ENCODE measurements at places on chromosomes 6 and 20.

GRCh38 chr20:19506021-19506420 is 252.0 kb upstream of the RIN2 start:
- DNase-seq, result no peak

GRCh38 chr6:136038531-136038930 is 187.0 kb downstream of the PDE7B start:
- no peak for DNase-seq

GRCh38 chr6:33877982-33878535 is 74.3 kb upstream of the MLN start:
- DNase-seq, result no peak

DNA sequence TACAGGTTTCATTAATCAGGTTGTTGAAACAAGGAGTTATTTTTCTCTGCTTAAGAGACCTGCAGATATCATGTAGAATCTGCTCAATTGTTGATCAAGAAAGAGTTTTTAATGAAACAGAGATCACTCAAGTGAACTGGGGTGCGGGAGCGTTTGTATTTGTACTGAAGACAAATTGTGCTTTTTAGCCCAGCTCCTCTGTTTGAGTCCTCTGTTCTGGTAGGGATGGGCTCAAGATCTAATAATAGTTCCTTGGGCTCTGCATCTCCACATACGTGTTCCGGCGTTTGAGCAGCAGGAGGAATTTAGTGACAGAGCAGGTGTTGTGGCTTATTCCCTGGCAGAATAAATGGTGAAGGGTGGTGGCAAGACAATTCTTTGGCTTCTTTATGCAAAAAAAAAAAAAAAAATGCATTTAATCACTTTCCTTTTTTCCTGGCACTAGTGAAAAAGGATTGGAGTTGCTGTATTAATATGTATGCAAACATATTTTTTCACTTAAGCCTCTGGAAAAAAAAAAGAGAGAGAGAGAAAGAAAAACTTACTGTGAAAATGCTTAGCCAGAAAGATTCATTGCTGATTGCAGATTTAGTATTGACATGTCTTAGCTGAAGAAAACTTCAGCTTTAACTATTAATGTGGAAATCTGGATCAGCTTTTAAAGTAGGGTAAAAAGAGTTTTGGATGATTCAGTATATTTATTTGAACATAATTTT is 4.0 kb downstream of the CITED2 start:
- DNase-seq, result no peak

- peak; percentile 85 for DNase-seq
Observed at GRCh38 chr6:28880894-28881780, 42.6 kb downstream of the TRIM27 start.

GRCh38 chr6:44708208-44708607 is 320.7 kb downstream of the CDC5L start:
- DNase-seq, result no peak

DNA sequence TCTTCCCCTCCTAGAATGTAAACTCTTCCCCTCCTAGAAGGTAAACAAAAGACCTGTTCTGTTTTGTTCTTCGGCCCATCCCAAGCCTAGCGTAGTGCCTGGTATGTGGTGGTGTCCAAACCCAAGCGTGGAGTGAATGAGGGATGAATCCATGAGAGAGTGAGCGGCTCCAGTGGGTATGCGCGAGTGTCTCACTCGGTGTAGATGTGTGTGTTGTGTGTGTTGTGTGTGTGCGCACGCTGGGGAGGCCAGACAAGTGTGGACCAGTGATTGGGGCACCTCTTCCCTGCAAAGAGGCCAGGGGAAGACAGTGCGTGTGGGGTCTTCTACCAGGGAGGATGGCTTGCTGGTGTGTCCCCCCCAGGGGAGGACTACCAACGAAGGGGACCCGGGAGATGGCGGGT is 392 bp upstream of the SLC2A10 start:
- no peak for DNase-seq

- no peak for DNase-seq
Observed at GRCh38 chr6:10151144-10151915, 263.5 kb downstream of the TFAP2A start.

DNA sequence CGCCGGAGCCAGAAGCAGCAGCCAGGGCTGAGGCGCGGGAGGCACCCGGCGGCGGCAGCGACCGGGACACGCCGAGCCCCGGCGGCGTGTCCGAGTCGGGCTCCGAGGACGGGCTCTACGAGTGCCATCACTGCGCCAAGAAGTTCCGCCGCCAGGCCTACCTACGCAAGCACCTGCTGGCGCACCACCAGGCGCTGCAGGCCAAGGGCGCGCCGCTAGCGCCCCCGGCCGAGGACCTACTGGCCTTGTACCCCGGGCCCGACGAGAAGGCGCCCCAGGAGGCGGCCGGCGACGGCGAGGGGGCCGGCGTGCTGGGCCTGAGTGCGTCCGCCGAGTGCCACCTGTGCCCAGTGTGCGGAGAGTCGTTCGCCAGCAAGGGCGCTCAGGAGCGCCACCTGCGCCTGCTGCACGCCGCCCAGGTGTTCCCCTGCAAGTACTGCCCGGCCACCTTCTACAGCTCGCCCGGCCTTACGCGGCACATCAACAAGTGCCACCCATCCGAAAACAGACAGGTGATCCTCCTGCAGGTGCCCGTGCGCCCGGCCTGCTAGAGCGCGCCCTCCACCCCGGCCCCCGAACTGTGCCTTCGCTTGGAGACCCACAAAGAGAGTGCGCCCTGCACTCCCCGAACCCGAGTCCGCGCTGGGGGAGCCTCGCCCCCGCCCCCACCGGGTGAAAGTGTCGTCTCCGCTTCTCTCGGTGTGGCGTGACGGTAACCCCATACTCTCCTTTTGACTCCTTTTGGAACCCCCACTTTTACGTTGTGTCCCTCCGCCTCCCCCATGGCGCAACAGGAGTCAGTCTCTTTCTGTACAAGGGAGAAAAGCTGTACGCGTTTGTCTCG is 1.6 kb downstream of the INSM1 start:
- DNase-seq, result peak; percentile 68

DNA sequence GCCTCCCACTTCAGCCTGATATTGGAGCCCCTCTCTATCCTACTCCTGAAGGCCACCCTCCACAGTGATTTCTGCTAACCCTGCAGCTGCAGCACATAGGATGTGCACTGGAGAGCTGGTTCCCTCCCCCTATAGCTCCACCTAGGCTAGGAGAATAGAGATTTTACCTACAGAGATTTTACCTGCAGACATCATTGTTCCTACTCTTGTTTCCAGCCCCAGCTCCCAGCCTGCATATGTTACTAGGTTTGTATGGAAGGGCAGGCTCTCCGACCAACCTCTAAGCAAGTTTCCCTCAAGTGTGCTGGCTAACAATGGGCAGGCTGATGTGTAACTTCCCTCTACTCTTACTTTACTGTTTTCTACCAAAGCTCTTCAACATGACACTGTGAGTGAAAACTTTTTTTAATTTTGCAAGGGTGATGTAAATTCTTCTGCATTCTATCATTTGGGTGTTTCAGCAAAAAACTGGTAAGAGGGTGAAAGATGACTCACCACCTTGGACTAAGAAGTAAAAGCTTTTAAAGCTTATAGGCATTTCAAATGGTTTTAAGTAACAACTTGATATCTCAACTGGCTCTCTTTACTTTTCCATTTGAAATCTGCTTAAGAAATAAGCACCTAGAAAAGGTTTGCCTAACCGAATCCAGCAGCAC is 106.8 kb downstream of the CDK19 start:
- DNase-seq, result no peak

GRCh38 chr6:58073263-58073662 is 755.8 kb downstream of the PRIM2 start:
- DNase-seq, result no peak

DNA sequence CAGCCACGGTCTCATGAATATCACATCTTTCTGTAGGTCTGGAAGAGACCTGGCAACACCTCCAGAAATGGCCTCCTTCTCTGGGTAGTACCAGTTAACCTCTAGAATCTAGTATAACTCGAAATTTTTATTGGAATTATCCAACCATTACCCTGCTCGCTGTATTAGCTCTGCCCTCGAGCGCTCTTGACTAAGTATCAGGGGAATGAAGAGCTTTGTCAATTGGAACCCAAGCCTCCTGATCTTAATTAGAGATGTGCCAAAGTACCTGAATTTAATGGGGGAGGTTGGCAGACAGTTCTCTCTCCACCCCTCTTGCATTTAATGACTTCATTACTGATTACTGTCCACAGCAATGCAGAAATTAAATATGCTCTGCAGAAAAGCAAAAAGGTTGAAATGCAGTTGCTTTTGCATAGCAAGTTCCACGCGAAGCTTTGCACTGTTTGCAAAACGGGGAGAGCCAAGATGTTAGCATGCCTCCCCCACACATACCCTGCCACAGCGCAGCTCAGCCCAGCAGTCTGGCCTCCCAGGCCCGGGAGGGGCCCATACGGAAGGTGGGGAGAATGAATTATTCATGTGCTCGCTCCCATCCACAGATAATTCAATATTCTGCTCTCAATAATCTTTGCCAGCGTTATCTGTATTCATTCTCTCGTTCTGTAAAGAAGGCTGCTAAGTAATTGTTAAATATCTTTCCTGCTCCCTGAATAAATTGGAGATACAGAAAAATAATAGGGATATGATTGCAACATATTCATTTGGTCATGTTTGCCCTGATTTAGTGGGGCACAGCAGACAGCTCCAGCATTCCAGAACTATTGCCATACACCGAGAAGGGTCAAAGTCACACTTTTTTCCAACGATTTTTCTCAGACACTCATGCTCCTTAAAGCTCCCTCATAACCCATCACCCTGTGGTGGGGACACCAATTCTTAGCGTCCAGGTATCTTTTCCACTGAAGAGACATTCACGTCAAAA is 305.8 kb downstream of the CDH26 start:
- no peak for DNase-seq

DNA sequence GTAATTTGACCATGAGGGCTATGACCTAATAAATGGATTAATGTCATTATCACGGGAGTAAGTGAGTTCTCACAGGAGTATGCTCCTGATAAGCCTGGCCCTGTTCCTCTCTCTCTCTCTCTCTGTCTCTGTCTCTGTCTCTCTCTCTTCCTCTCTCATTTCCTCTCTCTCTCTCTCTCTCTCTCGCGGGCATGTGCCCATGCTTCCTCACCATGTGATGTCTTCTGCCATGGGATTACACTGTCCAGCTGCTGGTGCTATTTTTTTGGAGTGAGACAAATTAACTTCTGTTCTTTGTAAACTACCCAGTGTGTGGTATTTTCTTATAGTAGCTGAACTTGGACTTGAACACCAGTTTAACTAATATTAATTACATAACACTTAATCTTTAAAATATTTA is 374.3 kb upstream of the GJE1 start:
- DNase-seq, result no peak

DNA sequence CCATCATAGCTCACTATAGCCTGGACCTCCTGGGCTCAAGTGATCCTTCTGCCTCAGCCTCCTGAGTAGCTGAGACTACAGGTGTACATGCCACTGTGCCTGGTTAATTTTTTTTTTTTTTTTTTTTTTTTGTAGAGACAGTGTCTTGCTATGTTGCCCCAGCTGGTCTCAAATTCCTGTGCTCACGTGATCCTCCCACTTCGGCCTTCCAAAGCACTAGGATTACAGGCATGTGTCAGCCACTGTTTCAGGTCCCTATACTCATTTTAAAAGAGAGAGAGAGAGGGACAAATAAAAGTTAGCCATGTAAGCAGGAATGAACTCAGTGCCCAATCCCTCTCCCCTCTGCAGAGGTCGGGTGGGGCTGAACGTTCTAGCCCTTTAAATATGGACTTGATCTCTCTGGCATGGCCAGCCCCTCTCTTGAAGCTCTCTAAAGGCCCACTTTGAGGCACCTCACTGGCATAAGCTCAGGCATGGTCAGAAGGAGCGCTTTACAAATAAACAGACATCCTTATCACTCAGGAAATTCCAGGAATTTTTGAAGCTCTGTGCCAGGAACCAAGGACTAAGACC is 9.0 kb upstream of the SERPINB1 start:
- no peak for DNase-seq

GRCh38 chr6:140669321-140669720 is 1294.9 kb upstream of the CITED2 start:
- DNase-seq, result no peak

GRCh38 chr6:28567506-28567905 is 41.8 kb downstream of the GPX5 start:
- DNase-seq, result no peak

GRCh38 chr6:127266892-127267645 is 405 bp downstream of the RNF146 start:
- peak; percentile 79 for DNase-seq

DNA sequence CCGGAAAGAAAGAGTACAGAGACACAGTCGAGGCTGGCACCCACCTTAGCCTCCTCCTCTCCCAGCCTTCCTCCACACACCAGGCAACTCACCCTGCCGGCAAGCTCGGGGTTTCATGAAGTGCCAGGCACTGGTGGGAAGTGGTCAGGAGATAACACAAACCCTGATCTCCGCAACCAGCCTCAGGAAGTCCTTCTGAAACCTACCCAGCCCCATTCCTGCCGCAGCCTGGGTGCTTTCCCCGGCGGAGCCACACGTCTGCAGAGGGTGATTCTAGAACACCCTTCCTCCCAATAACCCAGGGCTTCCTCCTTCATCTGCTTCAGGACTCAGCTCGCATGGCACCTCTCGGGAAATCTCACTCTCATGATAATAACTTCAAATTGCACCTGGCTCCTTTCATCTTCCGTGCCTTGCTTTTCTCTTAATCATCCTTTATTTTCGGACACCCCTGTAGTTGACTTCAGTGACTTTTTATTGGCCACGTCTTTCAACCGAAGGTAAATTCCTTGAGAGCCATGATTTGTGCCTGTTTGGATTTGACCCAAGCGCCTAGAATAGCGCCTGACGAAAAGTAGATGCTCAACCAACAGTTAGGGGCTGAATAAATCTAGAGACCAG is 8.7 kb upstream of the HLA-E start:
- DNase-seq, result peak; percentile 66

GRCh38 chr20:3997446-3997845 is 17.9 kb downstream of the RNF24 start:
- DNase-seq, result no peak

DNA sequence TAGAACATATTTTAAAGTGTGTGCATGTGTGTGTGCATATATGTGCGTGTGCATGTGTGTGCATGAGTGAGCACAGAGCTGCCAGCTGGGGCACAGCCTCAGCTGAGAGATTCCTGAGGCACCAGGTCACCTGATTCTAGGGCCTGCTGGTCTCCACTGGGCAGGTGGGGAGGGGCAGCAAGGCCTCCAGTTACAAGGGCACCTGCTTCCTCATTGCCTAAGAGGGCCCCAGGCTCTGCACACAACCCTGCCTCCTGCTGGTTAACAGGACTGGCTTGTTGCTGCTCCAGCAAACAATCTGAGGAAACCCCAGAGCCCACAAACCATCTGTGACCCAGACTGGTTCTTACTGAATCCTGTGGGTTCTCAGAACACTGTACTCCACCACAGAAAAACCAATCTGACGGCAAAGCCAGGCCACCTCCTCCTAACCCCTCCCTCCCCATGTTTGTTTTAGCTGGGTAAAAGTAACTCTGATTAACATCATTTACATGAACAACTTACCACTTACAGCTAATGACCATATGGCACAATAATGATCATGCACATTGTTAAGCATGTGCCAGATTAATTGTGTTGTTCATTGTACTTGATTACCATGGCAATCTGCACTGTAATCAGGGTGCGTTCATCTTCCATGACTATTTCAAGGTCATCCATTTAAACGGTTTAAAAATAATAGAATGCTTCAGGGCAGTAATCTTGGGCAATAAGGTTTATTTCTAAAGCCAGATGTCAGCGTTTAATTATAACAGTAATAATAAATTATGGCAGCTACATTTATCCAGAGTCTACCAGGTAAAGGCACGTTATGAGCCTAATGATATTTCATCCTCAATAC is 23.1 kb upstream of the UBE2J1 start:
- peak; percentile 54 for DNase-seq
